ENCODE measurements at places on chromosomes 11 and 22. TPM values are rescaled to one million over a fixed set of nuclear protein-coding genes. Genes with fewer than 3 reads are reported as not detected.
A peak's percentile ranks its signal among the peaks of the same experiment; 100 is the strongest.

DNA sequence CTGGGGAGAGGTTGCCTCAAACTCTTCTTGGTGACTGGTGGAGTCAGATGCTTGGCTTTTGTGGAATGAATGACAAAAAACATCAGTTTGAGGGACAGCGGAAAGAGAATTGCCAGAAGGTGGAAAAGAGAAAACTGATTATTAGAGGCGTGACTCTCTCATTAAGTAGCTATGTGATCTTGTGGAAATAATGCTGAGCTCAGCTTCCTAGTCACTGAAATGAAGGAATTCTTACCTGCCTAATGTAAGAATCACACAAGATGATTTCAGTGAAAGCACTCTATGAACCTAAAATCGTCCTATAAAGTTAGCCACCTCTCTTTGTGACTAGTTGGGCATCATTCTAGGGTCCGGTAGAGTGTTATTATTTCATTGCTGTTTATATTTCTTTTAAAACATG, 498.8 kb downstream of the TMEM135 start:
- no peak for DNase-seq

DNA sequence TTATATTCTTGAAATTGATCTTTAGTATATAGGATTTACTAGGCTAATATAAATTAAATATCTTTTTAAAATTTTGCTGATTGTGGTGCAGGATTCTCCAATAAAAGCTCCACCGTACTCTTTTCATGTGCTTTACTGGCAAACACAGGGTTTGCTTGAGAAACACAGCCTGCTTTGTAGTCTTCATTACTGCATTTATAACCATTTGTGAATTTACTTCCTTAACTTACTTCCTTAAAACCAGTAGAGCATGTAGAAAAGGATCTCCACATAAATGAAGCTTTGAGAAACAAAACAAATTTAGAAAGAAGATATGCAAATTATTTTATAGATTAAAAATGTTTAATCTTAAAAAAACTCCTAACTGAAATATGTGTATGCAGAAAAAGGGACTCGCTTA, 28.8 kb downstream of the SWAP70 start:
- DNase-seq, result no peak

DNA sequence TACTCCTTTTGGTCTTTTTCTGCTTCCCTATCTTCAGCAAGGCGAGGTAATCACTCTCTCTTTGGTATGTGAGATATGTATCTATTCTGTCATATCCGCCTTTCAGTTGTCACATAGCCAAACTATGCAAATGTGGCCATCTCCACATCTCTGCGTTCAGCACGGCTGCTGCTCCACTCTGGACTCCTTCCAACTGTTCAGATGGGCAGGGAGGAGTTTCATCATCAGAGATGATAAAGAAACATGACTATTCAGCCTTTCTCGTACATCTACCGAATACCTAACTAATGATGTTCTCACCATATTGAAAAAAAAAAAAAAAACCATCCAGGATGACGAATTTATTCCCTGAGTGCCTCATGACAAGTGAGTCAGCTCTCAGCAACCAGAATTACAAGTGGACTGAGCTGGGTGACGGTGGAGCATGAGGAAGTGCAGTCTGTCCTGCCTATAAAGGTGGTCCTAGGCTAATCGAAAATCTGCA, 899.6 kb downstream of the OPCML start:
- no peak for DNase-seq

GRCh38 chr22:27851974-27852746, 50.6 kb upstream of the MN1 start:
- no peak for DNase-seq

- peak; percentile 74 for DNase-seq
Observed at GRCh38 chr11:45285930-45286632, at the start of gene SYT13. Gene SYT13 (minus strand): TSS chr11:45286341. CDS start chr11:45286207, 134 bp downstream.

- DNase-seq, result no peak
Observed at GRCh38 chr11:125591649-125592304, 875 bp upstream of the STT3A start.

- no peak for DNase-seq
Observed at GRCh38 chr11:82229341-82229740, 504.3 kb downstream of the FAM181B start.

DNA sequence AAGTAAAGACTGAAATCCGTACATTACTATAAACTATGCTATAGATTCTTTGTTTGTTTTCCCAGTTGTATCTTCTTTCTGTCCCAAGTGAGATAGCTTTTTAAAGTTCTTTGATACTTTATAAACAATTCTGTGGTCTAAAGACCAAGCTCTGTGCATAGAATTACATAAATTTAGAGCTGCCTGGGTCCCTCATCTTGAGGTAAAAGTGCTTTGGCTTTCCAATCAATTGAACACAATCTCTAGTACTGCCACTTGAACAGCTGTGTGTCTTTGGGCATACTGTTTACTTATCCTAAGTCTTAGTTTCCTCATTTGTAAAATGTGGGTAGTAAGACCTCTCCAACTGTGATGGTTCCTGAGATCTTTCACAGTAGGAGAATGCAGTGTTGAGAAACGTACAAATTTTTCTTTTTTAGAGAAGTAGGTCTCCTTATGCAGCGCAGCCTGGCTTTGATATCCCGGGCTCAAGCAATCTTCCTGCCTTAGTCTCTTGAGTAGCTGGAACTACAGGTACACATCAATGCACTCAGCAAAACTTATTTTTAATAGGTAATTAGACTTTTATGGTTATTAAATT, 2.5 kb upstream of the EED start:
- no peak for DNase-seq

GRCh38 chr11:34970480-34970879, 54.1 kb downstream of the PDHX start:
- DNase-seq, result no peak

DNA sequence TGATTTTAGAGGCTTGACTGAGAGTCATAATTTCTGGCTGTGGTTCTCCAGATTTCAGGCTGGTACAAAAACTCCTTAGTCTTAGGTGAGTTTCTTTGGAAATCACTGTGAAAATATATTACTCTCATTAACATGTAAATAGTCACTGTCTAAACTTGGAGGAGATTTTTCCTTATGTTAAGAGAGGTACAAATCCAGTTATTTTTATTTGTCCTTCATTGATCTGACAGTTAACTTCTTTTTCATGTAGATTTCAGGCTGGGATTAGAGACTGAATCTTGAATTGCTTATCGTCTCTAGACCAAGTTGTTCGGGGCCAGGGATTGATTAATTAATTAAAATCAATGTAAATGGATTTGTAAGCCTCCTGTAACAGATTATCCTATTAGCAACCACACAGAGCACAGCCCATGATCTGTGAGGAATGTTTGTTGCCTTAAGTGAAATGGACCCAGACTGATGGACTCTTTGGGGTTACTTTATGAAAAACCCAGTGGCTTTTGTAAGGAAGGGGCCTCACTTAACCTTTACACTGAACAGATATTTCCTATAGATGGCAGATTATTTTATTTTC, 21.1 kb downstream of the TEAD1 start:
- DNase-seq, result no peak

- DNase-seq, result no peak
Observed at GRCh38 chr11:123608945-123609344, 45.5 kb downstream of the SCN3B start.

DNA sequence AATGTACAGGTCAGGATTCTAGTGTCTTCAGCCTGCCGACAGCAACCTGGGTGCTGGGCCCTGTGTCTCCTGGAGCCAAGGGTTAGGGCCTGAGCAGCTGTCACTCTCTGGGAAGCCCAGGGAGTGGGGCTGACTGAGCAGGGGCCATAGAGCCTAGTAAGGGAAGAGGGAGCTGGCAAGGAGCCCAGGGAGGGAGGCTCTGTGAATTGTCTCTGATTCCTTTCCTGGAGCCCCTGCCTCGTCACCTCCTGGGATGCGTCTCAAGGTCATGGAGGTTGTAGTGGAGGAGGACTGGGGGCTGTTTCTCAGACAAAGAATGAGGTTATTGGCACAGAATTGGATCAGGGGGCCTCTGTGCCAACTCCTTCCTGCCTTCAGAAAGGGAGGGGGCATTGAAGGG, 11.8 kb downstream of the SOX10 start:
- DNase-seq, result no peak

GRCh38 chr11:77396305-77396704, 77.6 kb downstream of the PAK1 start:
- no peak for DNase-seq

DNA sequence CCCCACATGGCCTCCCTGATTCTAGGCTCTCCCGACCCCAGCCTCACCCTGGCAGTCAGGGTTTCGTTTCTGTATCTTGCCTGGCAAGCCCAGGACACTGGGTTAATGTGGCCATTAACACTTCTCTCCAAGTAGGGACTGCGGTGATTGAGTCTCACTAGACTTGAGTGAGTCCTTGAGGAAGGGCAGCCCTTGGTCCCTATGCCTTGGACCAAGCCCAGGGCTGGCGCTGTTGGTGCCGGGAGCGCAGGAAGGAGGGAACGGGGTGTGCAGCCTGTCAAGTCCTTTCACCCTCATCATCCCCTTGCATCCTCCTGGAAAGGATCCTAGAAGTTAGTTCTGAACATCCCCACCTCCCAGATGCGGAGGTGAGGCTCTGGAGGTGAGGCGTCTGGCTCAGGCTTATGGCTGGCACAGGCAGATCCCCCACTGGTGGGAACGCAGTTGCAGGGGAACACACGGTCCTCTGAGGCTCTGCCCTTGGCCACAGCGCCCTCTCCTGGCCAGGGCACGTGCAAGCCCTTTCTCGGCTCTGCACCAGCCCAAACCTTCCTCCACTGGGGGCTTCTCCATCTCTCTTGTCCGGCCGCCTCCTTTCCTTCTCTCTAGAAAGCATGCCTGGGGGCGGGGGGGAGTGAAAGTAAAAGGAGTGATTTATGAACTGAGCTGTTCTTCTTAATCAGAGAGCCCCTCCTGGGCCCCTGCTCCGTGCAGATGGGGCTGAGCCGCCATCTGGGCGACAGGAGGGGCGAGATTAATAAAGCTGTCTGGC, 56.7 kb downstream of the TP53I11 start:
- DNase-seq, result peak; percentile 89

The RAG2 gene
- not detected for total RNA-seq

The SLC22A25 gene
- not detected for total RNA-seq

The METTL15 gene
- 9.5 TPM for total RNA-seq

The BANF1 gene
- 266 TPM for total RNA-seq

The AAMDC gene
- total RNA-seq, result 33.6 TPM

Measured in type B pancreatic cell (in vitro differentiated cells).